ENCODE measurements at places on chromosomes 1 and 21.

GRCh38 chr1:64539289-64539688, 69.4 kb downstream of the CACHD1 start:
- H3K27ac ChIP-seq: no peak overlapping the region
- no peaks in the 10 kb centered on the region for H3K27me3 ChIP-seq
- no peak overlapping the region for H3K4me3 ChIP-seq
- no peaks in the 10 kb centered on the region for H3K36me3 ChIP-seq
- peaks cover 25% of the 10 kb centered on the region for H3K4me1 ChIP-seq
- no peak for DNase-seq

- peaks cover 45% of the 10 kb centered on the region for H3K4me1 ChIP-seq
- peaks cover 39% of the 10 kb centered on the region for H3K36me3 ChIP-seq
- H3K27ac ChIP-seq: peak overlapping the region; percentile 97
- peak; percentile 36 for DNase-seq
- no peaks in the 10 kb centered on the region for H3K27me3 ChIP-seq
Measured at GRCh38 chr1:203796236-203796605, 798 bp downstream of the ZBED6 start.

- no peaks in the 10 kb centered on the region for H3K36me3 ChIP-seq
- peaks cover 13% of the 10 kb centered on the region for H3K4me1 ChIP-seq
- no peak for DNase-seq
- no peaks in the 10 kb centered on the region for H3K27me3 ChIP-seq
Measured at GRCh38 chr1:31822766-31823165, 6.9 kb upstream of the SPOCD1 start.

GRCh38 chr1:192787914-192788585, 20.8 kb upstream of the RGS2 start:
- H3K4me3 ChIP-seq: no peak overlapping the region
- H3K27me3 ChIP-seq: peaks cover 2% of the 10 kb centered on the region
- H3K36me3 ChIP-seq: no peaks in the 10 kb centered on the region
- no peaks in the 10 kb centered on the region for H3K4me1 ChIP-seq
- no peak overlapping the region for H3K27ac ChIP-seq

DNA sequence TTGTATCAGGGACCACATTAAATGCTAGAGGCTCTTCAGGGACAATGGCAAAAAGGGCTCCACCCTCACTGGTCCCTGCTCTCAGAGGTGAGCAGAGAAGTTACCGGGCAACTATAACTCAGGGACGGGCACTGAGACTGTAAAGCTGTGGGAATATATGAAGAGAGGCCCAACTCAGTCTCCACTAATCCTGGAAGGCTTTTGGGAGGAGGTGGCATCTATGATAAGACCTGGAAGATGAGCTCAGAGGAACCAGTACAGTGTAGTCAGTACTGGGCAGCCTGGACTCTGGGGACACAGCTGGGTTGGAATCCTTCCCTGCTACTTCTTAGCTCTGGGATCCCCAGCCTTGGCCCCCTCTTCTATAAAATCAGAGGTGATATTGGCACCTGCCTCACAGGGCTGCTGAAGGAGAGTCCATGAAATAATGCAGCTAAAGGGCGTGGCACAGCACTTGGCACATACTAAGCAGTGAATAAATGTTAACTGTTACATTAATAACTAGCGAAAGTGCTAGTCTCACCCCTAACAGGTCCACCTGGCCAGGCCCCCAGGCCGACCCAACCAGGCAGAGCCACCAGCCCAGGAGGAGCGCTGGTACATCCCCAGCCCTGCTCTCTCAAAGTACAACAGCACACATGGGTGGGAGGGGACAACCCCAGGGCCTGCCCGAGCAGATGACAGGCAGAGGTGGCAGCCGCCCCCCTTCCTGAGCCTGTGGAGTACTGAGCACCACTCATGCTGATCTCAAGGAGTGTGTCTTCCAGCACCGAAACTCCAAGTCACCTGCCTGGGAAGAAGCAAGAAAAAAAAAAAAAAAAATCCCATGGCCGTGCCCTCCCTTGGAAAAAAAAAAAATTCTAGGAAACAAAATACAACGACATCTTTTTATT, 62.7 kb downstream of the CASZ1 start:
- H3K36me3 ChIP-seq: no peaks in the 10 kb centered on the region
- H3K27ac ChIP-seq: no peak overlapping the region
- peak; percentile 64 for DNase-seq
- H3K27me3 ChIP-seq: peaks cover 3% of the 10 kb centered on the region
- H3K4me3 ChIP-seq: no peak overlapping the region

- no peak overlapping the region for H3K27ac ChIP-seq
- H3K4me1 ChIP-seq: peaks cover 6% of the 10 kb centered on the region
- no peak for DNase-seq
- no peaks in the 10 kb centered on the region for H3K36me3 ChIP-seq
Measured at GRCh38 chr1:113199760-113200455, 126.9 kb downstream of the LRIG2 start.

DNA sequence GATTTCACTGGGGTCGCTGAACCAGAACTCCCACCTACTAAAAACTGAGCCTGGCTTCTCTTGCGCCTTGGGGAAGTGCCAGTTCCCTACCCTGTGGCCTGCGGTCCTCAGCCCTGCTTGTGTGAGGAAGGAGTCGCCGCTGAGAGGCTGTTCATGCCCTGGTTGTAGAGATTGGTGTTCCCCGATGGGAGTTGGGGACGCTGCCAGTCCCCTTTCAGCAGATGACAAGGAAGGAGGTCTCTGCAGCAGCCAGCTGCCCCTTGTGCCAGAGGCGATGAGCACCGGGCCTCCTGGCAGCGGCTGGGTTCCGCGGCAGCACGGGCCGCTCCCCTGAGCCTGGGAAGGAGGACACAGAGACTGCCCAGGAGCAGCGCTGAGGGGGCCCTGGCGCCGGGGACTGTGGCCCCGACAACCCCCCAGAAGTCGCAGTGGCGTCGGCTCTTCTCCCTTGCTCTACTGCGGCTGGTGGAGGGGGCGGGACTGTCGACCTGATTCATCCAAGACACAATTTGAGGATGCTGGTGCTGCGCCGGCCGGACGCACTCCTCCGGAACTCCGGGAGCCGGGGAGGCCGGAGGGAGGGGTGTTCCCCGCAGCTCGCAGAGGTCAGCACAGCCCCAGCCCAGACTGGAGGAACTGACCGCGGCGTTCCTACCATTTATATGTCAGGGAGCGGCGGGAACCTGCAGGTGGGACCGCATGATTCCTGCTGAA, 12.0 kb upstream of the ADORA3 start:
- peaks cover 43% of the 10 kb centered on the region for H3K4me1 ChIP-seq
- peak overlapping the region; percentile 55 for H3K4me3 ChIP-seq
- H3K27me3 ChIP-seq: no peaks in the 10 kb centered on the region
- DNase-seq: no peak

DNA sequence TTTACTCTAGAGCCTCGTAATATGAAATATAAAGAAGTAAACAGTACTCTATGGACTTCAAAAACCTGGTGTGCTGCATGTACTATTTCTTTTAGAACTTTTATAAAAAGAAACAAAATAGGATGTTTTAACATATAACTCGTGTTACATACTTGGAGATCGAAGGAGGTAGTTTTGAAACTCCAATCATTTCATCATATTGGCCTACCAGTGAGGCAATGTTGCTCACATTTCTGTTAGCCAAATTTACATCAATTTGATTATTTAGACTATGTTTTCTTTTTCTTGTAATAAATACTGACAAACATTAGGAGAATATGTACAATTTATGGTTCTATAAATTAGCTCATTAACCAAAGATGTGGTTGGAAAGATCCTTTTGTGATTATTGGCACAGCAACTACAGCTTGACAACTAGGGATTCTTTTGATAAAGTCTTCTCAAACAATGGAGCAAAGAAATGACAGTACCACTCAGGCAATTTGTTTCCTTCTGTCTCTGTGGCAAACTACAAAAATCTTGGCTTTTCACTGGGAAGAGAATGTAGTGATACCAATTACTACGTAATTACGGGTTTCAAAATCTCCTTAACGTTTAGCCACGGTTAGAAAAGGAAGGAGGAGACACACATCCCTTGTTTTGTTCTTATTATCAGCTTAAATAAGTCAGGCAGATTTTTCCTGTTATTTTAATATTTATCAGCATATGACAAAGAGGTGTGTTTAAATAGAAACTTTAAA, 266.6 kb upstream of the SGIP1 start:
- peaks cover 31% of the 10 kb centered on the region for H3K4me1 ChIP-seq
- H3K27ac ChIP-seq: no peak overlapping the region
- H3K36me3 ChIP-seq: no peaks in the 10 kb centered on the region
- H3K4me3 ChIP-seq: no peak overlapping the region

GRCh38 chr1:68121536-68121935, 71.1 kb upstream of the DIRAS3 start:
- H3K36me3 ChIP-seq: no peaks in the 10 kb centered on the region
- H3K4me3 ChIP-seq: no peak overlapping the region

DNA sequence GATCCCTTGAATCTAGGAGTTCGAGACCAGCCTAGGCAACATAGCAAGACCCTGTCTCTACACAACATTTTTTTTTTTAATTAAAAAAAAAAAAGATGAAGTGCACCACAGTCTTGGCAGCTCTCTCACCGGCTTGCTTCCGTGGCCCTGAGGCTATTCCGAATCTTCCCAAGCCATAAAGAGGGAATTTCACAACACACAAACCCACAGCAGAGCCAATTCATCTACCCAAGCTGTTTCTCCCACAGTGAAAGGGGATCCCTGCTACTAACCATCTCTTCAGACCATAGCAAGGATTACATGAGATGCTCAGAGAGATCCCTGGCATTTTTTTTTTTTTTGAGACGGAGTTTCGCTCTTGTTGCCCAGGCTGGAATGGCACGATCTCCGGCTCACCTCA, 8.3 kb upstream of the CHD5 start:
- H3K36me3 ChIP-seq: peaks cover 44% of the 10 kb centered on the region
- no peak overlapping the region for H3K27ac ChIP-seq
- H3K4me3 ChIP-seq: no peak overlapping the region
- H3K4me1 ChIP-seq: peaks cover 13% of the 10 kb centered on the region

- no peaks in the 10 kb centered on the region for H3K4me1 ChIP-seq
- H3K27me3 ChIP-seq: peaks cover 16% of the 10 kb centered on the region
- no peaks in the 10 kb centered on the region for H3K36me3 ChIP-seq
- no peak for DNase-seq
Measured at GRCh38 chr1:9990944-9991343, 6.1 kb upstream of the RBP7 start.

DNA sequence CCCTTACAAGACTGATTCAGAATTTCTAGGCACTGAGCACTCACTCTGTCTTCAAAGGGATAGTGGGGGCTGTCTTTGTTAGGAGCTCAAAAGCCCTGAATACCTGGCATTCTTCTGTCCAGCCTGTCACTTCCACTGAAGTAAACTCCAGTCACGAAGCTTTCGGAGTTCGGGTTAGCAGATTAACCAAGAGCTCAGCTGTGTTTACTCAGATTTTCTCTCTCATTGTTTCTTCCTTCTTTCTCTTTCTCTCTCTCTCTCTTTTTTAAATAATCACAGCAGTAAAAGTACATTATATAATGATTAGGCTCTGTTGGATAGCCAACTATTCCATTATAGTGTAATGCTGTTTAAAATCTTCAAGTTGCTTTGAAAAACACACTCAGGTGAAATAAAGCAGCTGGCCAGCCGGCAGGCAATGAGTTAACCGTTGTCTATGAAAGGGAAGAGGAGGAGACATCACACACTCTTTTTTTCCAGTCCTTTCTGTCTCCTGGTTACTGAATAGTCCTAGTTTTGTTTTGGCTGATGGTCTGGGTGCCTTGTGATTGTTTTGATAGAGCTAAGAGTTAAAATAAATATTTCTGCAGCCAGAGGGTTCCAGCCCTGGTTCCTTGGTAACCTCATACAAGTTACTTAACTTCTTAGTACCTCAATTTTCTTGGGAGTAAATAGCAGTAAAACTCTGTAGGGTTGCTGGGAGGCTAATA, 89.8 kb downstream of the ADSS2 start:
- H3K36me3 ChIP-seq: no peaks in the 10 kb centered on the region
- no peaks in the 10 kb centered on the region for H3K27me3 ChIP-seq
- H3K4me1 ChIP-seq: no peaks in the 10 kb centered on the region

- no peaks in the 10 kb centered on the region for H3K36me3 ChIP-seq
- H3K4me1 ChIP-seq: no peaks in the 10 kb centered on the region
- H3K4me3 ChIP-seq: no peak overlapping the region
- no peak for DNase-seq
- peaks cover 9% of the 10 kb centered on the region for H3K27me3 ChIP-seq
- H3K27ac ChIP-seq: no peak overlapping the region
Measured at GRCh38 chr1:30315185-30315960, 408.0 kb downstream of the MATN1 start.

GRCh38 chr1:207444514-207445217, 9.5 kb upstream of the CR2 start:
- DNase-seq: no peak
- no peak overlapping the region for H3K4me3 ChIP-seq
- H3K36me3 ChIP-seq: no peaks in the 10 kb centered on the region
- H3K27me3 ChIP-seq: peaks cover 34% of the 10 kb centered on the region
- no peak overlapping the region for H3K27ac ChIP-seq

- no peaks in the 10 kb centered on the region for H3K27me3 ChIP-seq
- peak overlapping the region; percentile 90 for H3K4me3 ChIP-seq
- peaks cover 28% of the 10 kb centered on the region for H3K4me1 ChIP-seq
- peak; percentile 90 for DNase-seq
- peak overlapping the region; percentile 94 for H3K27ac ChIP-seq
Measured at GRCh38 chr1:26692793-26693490, 2.9 kb upstream of the ARID1A start.

DNA sequence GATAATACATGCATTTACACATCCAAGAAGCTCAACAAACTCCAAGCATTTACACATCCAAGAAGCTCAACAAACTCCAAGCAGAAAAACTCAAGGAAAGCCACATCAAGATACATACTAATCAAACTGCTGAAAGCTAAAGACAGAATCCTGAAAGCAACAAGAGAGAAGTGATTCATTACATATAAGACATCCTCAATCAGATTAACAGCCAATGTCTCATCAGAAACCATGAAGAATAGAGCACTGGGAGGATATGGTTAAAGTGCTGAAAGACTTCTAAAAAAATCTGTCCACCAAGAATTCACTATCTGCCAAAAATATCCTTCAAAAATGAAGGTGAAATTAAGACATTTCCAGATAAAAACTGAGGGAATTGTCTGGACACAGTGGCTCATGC, 45.7 kb upstream of the BATF3 start:
- H3K27me3 ChIP-seq: no peaks in the 10 kb centered on the region
- peaks cover 37% of the 10 kb centered on the region for H3K36me3 ChIP-seq
- DNase-seq: no peak
- H3K27ac ChIP-seq: no peak overlapping the region
- no peak overlapping the region for H3K4me3 ChIP-seq

DNA sequence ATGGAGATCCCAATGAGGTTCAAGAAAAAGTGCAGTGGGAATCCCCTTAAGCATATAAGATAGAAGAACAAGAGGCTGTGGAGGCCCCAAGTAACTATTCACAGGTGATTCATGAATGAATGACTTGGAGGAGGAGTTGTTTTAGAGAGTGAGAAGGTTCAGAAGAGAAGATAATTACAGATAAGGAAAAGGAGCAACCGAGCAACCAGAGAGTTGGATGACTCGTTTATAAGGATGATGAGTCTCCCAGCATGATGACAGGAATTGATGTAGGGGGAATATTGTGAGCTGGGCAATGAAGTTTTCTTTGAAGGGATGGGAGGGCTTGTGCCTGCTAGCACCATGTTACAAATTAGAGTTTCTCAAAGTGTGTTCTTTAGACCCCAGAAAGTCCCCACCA, 9.8 kb downstream of the C8A start:
- DNase-seq: no peak
- no peak overlapping the region for H3K4me3 ChIP-seq
- no peaks in the 10 kb centered on the region for H3K27me3 ChIP-seq
- H3K4me1 ChIP-seq: no peaks in the 10 kb centered on the region
- no peak overlapping the region for H3K27ac ChIP-seq

GRCh38 chr21:16169102-16169511, 439.3 kb downstream of the USP25 start:
- no peaks in the 10 kb centered on the region for H3K4me1 ChIP-seq
- no peaks in the 10 kb centered on the region for H3K36me3 ChIP-seq
- H3K4me3 ChIP-seq: no peak overlapping the region
- DNase-seq: no peak
- H3K27me3 ChIP-seq: no peaks in the 10 kb centered on the region
- H3K27ac ChIP-seq: no peak overlapping the region

Data from T-helper 2 cell treated with Interferon-gamma antibody and Interleukin-4, amounts not matched to agents 5 μg/mL and 100 μg/mL, for 36 hours (primary cell).